ENCODE measurements at places on chromosomes 2 and 18. TPM values are rescaled to one million over a fixed set of nuclear protein-coding genes. Genes with fewer than 3 reads are reported as not detected.

Gene CPO
- not detected for total RNA-seq

Gene B3GNT2
- total RNA-seq = 25.3 TPM

Gene PDE1A
- under 0.01 TPM for total RNA-seq

Gene ZNF521
- 0.21 TPM for total RNA-seq

Gene HDHD2
- 16.9 TPM for total RNA-seq

Gene SIX3
- total RNA-seq = not detected

Gene AMER3
- not detected for total RNA-seq

Gene PPP1CB
- total RNA-seq = 173 TPM

Gene POTEJ
- total RNA-seq = not detected

Data from airway epithelial cell (primary cell).